CD4-positive, alpha-beta T cell treated with Interleukin-10 for 1 hour (primary cell): ENCODE measurements at places on chromosomes 7 and 10.

DNA sequence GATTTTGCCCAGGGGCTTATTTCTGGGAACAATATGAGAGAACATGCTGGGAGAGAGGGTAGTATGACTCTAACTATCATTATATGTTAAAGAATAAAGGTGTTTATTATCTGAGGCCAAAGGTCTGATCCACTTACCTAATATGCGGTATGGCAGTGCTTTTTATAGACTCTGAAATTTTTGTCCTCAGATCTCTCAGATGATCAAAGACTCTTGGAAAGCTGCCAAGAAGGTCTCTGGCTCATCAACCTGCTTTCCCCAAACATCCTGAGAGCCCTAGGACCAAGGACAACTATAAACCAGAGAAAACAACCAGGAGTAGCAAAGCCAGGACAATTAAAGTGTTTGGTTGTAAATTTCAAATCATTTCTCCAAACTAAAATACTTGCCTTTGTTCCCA lies 255.7 kb upstream of the LRRN3 start:
- DNase-seq: no peak

DNA sequence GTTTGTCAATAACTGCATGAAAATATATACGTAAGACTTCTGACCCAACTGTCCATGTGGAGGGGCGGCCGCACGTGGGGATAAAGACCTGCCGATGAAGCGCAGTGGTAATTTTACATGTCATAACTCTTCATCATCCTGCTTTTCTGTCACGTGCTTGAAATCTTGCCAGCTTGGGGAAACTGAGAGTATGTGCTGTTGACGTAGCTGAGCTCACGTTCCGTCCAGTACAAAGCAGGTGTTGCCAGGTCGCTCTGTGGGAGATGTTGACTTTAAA lies 105.1 kb downstream of the INPP5A start:
- DNase-seq: no peak

DNA sequence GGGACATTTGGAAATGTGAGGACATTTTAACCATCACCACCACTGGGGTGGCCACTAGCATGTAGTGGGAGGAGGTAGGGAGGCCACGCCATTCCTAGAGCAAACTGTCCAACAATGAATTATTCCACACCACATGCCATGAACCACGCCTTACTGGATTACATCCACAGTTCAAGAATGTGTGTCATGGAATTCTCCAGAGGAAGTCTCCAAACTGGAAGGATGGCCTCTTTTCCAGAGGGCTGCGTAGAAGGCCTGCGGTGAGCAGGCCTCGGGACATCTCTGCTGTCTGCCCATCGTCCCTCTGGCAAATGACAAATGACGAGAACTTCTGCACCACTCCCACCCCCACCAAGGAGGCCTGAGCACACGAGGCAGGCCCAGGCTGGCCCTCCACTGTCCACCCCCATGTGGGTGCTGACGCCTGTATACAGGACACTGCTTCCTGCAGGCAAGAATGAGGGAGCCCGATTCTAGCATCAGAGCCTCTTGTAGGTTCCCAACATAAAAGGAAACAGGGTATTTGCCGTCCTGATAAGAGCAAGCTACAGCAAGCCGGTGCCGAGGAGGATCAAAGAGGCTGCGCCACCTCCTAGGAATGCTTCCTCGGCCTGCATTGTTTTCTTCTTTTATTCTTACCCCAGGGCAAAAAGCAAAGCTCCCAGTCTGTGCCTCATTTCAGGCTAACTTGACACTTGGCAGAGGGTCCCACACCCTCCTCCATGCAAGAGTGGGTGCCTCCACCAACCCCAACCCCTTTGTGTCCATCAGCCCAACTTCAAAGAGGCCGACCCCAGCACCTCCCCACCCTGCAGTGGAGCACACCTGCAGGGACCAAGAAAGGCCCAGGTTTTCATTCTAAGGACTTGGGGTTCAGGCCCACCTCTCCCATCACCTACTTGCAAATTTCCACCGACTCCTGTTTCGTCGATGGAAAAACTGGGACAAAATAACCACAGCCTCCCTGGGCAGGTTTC lies 23.9 kb downstream of the TNS3 start:
- DNase-seq: no peak

DNA sequence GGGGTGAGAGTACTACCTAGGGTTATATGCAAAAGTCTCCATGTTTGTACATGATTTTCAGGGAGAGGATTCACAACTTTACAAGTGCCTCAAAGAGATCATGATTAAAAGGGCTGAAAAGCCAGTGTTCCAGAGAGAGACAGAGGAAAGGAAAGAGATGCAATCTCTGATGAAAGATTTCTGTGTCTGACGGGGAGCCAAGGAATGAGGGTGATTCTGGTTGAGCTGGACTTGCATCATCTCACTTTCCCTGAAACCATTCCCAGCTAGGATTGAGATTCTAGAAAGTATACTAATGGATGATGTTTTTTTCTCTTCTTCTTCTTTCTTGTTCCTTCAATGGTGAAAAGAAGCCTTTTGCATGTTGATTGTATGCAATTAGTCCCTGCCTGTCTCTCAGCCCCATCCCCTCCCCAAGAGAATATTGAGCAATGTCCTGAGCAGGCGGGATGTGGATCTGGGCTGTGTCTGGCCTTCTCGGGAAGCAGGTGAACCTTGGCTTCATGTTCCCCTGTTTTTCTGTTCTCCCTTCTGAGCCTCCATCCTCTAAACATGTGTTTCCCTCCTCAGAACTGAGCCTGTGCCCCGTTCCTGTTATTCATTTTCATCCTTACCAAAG lies 186.1 kb downstream of the ZNF365 start:
- no peak for DNase-seq

DNA sequence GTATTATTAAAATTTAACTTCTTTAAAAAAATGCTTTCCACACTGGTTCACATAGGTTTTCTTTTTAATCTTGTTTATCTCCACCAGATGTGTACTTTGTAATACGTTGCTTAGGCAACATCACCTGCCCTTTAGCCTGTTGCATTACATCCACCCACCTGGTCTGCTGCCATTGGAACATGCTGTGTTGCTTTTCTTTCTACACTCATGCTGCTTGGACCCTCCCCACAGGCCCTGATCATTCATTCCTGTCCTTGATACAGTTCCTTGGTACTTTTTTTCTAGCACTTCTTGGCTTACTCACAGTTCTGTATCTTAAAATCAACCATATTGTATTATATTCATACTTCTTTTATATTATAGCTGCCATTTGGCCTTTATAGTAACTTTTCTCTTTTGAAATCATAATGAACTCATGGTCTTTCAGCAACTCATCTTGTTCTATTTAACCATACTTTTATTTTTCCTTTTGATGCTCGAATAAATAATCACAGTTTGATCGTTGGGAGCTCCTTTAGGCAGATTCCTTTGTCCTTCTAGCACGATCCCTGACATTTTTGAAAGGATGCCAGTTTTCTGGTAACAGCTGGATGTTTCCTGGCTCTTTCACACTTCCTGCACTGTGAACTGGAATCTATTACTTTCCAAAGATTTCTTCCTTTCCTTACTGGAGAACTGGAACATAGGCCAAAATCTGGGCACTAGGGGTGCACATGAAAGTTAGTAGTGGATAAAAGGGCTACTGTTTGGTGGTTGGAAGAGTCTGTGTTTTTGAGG lies 125.1 kb downstream of the CDK14 start:
- DNase-seq: no peak

DNA sequence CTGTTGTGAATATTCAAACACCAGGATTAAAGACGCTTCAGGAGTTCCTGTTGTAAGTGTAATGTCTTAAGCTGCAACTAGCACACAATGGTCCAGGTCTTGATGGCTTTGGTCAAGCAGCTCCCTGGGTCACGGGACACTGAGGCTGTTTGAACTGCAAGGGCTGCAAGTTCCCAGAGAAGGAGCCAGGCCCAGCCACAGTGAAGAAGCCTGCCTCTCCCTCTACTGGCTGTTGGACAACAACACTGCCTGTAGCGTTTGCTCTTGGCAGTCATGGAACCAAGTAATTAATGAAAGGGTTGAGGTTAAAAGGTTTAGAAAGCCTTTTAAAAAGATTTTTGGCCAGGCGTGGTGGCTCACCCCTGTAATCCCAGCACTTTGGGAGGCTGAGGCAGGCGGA lies 31.9 kb upstream of the GUSB start:
- DNase-seq: no peak

DNA sequence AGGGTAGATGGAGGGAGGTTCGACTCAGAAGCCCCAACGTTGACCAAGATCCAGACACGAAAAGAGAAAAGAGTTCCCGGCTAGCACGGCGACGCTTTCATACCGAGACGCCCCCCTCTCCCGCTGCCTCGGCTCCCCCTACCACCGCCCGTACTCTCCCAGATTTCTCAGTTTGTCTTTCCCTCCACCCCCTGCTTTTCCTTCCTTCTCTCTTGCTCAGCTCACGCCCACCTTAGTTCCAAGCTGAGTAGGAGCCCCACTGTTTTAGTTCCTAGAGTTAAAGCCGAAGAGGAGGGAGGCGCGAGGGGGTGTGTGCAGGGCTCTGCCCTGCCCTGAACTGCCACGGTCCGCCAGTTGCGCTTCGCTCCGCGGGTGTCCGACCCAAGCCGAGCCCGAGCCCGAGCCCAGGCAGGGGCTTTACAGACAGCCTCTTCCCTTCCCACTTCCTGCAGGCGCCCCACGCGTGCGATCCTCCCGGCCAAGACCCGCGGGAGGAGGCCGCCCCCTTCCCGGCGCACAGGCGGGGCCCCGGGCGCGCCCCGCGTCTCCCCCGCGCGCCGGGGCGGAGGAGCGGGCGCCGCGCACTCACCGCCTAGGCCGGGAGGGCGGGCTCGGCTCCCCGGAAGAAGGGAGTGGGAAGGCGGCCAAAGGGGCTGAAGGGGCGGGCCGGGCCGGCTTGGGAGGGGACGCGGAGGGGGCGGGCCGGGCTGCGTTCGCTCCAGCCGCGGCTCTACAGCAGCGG lies at the start of gene EPHB6:
Gene EPHB6 (plus strand): TSS at position 705 of the 742 bp plus-strand sequence. CDS start 8,152 bp downstream, outside the sequence.
- DNase-seq: peak; percentile 67

DNA sequence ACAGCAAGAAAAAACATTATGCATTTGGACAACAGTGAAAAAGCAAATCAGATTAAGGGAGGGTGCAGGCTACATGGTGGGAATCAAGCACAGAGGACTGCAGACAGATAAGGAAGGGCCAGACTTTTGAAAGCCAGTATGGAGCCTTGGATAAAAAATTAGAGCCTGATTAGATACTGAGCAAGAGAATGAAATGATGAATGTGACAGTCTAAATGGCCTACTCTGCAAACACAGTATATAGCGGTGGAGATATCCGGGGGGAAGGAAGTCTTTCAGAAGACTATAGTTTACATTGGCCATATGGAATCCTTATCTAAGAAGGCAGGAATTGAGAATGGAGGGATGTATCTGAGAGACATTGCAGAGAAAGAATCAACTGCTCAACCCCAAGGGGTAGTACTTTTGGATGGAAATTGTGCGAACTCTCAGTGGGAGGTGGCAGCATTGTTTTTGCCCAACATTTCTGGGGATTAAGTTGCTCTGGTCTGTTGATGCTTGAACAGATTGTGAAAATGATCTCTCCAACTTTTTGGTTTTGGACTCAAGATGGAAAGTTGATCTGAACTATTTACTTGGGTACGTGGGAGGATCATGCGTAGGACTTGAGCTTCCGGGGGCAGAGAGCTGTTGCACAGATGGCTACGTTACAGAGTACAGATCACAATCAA lies 39.4 kb upstream of the CHCHD3 start:
- DNase-seq: no peak

- DNase-seq: peak; percentile 38
Observed at GRCh38 chr10:12194752-12195271, 879 bp downstream of the NUDT5 start.

- DNase-seq: no peak
Observed at GRCh38 chr7:134028853-134029252, 98.3 kb upstream of the LRGUK start.

DNA sequence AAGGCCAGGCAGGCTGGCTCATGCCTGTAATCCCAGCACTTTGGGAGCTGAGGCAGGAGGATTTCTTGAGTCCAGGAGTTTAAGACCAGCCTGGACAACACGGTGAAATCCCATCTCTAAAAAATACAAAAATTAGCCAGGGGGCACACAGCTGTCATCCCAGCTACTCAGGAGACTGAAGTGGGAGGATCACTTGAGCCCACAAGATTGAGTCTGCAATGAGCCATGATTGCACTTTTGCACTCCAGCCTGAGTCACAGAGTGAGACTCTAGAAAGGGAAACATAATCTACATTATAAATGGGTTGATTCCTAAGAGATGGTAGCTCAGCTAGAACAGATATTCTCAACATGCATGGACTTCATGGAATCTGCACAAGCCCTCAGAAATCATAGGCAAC lies 6.3 kb upstream of the LIPF start:
- DNase-seq: no peak

GRCh38 chr10:29820890-29821461 lies 186.2 kb upstream of the SVIL start:
- no peak for DNase-seq

- no peak for DNase-seq
Observed at GRCh38 chr7:24283554-24283896, 465 bp upstream of the NPY start.

DNA sequence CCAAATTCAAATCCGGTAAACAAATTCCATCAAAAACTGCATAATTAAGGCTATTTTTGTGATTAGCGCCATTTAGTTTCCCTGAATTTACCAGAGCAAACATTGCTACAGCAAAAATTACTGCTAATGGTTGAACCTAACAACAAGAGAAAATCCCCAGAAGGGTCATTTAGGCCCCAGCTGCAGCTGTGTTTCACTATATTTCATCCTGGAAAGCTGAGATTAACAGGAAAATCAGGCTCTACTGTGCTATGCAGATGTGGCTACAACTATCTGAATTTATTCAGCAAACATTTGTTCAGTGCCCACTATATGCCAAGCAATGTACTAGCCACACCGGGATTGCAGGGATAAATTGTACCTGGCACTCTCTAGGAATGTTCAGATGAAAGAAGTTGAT lies 104.0 kb downstream of the PON1 start:
- DNase-seq: no peak

GRCh38 chr7:144777005-144777839 lies 58.6 kb downstream of the TPK1 start:
- no peak for DNase-seq

DNA sequence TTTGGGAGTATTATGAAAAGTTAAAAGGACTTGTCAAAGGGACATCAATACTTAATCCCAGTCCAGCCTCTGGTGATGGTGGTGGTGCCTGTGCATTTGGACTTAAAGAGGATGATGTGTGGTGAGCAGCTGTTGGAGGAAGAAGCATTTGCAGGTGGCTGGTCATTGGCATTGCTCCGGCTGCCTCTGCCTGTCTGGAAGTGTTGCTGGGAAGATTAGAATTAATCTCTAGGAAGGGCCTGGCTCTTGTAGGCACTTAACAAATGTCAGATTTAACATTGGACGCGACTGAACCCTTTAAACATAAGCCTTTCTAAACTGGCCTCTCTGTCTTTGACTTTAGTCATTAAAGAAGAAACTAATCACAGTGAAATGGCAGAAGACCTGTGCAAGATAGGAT lies 58.8 kb downstream of the FIGNL1 start:
- DNase-seq: no peak
